Natural killer cell treated with Interleukin-12 subunit alpha and Interleukin-12 subunit beta and Interleukin-15 and Interleukin-18, amount 100 ng/mL, for 72 hours (primary cell): ENCODE measurements at places on chromosomes 11 and 22.

GRCh38 chr22:26168330-26168851 is 871 bp upstream of the SEZ6L start:
- DNase-seq, result no peak

- DNase-seq, result no peak
Measured at GRCh38 chr11:78099666-78100065, 20.0 kb upstream of the NDUFC2 start.

DNA sequence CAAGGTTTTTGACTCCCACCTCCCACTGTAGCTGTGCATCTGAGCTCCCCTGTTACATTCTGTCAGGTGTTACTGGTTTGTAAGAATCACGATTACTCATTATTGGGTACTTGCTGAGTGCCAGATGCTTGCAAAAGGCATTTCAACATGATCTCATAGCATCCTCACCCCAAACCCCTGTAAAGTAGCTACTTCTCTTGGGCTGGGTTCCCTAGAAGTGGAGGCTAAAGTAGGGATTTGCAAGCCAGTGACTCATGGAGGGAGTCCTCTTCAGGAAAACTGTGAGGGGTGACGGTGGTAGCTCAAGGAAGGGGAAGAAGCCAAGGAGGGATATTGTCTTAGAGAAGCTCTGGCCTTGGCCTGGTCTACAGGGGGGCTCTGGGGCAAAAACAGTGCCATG is 78.6 kb downstream of the TIMP3 start:
- no peak for DNase-seq

- no peak for DNase-seq
Measured at GRCh38 chr11:122062763-122063162, 53.3 kb downstream of the BLID start.

DNA sequence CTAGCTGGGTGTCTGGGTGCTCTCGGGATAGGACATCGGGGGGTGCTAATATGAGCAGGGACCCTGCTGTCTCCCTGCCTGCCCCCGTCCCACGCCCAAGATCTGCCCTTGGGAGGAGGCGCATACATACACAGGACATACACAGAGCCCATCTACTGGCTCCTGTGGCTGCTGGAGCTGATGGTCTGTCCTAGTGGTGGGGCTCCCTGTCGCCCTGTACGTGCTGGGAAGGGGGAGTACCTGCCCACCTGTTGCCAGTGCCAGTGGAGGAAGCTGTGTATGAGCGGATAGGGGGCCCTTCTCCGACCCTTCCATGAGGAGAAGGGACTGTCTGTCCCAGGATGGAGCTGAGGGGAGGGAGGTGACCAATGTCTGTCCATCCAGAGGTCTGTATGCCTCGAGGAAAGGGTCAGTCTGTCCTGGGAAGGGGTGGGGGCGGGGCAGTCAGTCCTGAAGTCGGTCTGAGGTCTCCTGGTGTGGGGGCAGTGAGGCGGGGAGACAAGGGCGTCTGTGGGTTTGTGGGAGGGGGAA is 952 bp downstream of the TBC1D10A start:
- no peak for DNase-seq

- no peak for DNase-seq
Measured at GRCh38 chr11:65208785-65209710, 27.3 kb downstream of the CAPN1 start.

- no peak for DNase-seq
Measured at GRCh38 chr11:10631761-10632160, 61.8 kb downstream of the IRAG1 start.

DNA sequence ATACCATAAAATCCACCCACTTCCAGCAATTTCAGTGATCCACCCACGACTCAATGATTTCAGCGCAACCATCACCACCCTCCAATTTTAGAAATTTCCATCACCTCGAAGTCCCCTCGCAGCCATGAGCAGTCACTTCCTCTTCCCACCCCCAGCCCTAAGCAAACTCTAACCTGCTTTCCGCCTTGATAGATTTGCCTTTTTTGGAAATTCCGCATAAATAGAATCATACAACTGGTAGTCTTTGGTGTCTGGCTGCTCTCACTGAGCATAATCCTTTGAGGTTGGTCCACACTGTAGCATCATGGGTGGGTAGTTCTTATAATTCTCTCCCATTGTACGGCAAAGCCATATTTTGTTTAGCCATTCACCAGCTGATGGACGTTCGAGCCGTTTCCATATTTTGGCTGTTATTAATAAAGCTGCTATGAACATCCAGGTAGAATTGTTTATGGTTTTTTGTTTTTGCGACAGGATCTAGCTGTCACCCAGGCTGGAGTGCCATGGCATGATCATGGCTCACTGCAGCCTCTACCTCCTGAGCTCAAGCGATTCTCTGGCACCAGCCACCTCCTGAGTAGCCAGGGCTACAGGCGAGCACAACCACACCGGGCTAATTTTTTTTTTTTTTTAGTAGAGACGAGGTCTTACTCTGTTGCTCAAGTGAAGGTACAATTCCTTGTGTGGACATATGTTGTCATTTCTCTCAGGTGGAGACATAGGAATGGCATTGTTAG is 16.0 kb downstream of the PIM3 start:
- peak; percentile 62 for DNase-seq

GRCh38 chr11:44149651-44150050 is 54.2 kb downstream of the EXT2 start:
- DNase-seq, result no peak
